IPS DF 19.7 (cell line): ENCODE measurements at places on chromosomes 2 and 18.

DNA sequence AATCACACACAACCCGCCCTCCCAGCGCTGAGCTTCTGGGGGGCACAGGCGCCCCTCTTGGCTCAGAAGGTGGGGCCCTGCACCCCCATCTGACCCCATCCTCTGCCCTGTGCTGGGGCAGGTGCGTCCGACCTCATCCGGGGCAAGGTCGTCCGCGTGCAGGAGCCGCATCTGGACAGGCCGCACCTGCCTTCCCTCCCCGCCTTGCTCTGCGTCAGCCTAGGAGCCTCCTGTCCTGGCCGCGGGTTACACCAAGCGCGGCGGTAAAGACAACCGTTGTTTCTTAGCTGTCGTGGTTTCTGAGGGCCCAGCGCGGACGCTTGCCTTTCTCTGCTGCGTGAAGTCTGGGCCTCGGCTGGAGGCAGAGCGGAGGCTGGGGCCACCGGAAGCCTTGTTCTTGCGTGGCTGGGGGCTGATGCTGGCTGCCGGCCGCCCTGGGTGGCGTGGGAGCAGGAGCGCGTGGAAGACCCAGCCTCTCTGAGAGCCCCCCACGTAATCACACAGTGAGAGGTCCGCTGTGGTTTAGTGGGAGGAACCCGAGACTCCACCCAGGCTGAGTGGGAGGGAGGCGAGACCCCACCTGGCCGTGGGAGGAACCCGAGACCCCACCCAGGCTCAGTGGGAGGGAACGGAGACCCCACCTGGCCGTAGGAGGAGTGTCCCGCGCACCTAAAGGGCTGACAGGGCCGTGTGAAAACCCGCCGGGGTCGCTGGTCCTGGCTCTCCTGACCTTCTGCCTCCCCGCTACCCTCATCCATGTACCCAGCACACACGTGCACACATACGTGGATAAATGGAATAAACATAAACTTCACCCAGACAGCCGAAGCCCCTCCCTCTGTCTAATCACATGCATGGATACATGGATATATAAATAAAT, 51.8 kb downstream of the KCNG2 start:
- no peak for DNase-seq

GRCh38 chr2:46349115-46349547, 51.9 kb downstream of the EPAS1 start:
- DNase-seq: no peak

DNA sequence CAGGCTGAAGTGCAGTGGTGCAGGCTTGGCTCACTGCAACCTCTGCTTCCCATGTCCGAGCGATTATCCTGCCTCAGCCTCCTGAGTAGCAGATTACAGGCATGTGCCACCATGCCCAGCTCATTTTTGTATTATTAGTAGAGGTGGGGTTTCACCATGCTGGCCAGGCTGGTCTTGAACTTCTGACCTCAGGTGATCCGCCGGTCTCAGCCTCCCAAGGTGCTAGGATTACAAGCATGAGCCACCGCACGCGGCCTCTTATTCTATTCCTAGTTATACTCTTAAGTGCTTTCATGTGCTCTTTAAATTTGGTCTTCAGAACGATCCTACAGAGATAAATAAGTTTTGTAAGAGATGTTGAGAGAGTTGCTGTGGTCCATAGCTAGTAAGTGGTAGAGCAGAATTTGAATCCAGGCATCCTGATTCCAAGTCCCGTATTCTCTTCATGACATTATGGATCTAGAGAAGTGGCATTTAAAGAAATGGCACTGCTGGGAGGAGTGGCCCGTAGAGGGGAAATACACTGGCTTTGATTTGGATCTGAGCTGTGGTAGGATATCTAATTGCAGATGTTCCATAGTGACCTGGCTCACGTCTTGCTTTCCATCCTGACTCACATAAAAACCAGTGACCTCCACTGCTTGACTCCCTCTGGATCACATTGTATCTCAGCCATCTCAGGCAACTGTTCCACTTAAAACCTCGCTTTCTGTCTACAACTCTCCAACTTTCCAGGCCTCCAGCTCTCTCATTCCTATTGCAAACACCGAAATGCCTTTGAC, 22.8 kb upstream of the ME2 start:
- DNase-seq: no peak

- DNase-seq: no peak
Observed at GRCh38 chr2:85436836-85437487, 18.4 kb downstream of the SH2D6 start.

GRCh38 chr2:237296756-237297155, 117.2 kb downstream of the COL6A3 start:
- DNase-seq: no peak

- DNase-seq: peak; percentile 5
Observed at GRCh38 chr2:164061129-164061746, 325.4 kb upstream of the FIGN start.

- DNase-seq: peak; percentile 47
Observed at GRCh38 chr2:54665436-54665856, 58.0 kb upstream of the EML6 start.
